ENCODE measurements at places on chromosomes 6 and 20. TPM values are rescaled to one million over a fixed set of nuclear protein-coding genes. Genes with fewer than 3 reads are reported as not detected.

The MUC22 gene
- not detected for total RNA-seq

- DNase-seq: no peak
Measured at GRCh38 chr20:3314391-3314790, 75.4 kb upstream of the SLC4A11 start.

DNA sequence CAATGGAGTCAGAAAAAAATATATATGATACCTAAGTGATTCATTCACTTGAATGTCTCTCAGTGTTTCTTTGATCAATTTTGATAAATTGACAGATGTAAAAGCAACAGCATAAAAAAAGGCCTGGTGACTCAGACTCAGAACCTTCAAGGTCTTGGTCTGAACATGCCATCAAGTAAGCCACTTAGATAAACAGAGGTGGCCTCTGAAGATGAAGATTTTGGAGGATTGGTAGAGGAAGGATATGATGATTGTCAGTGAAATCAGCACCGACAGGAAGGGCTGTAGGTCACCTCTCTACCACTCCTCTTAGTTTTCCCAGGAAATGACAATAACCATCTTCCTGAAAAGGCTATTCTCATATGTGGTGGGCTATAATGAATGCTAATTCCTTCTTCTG is 422.8 kb upstream of the EPHA7 start:
- DNase-seq: no peak

- peak; percentile 71 for DNase-seq
Measured at GRCh38 chr6:151154418-151154817, 85.3 kb upstream of the AKAP12 start.

- DNase-seq: peak; percentile 14
Measured at GRCh38 chr6:34324738-34325444, 67.6 kb downstream of the NUDT3 start.

GRCh38 chr20:35886537-35886936 is 67.8 kb downstream of the SCAND1 start:
- DNase-seq: no peak

DNA sequence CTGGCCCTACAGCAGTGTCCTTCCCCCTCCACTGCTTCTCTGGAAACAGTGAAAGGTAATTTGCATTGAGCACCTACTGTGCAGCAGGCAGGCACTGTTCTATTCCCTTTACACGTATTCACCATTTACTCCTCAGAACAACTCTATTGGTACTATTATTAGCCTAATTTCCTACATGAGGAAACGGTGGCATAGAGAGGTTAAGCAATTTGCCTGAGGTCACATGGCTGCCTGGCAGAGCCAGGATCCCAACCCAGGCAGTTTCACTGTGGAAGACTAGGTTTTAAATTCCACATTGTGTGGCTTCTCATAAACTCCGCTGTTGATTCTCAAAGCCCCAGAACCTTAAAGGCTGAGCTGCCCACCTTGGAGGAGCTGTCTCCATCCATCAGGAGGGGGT is 72.7 kb downstream of the CLIC5 start:
- no peak for DNase-seq

DNA sequence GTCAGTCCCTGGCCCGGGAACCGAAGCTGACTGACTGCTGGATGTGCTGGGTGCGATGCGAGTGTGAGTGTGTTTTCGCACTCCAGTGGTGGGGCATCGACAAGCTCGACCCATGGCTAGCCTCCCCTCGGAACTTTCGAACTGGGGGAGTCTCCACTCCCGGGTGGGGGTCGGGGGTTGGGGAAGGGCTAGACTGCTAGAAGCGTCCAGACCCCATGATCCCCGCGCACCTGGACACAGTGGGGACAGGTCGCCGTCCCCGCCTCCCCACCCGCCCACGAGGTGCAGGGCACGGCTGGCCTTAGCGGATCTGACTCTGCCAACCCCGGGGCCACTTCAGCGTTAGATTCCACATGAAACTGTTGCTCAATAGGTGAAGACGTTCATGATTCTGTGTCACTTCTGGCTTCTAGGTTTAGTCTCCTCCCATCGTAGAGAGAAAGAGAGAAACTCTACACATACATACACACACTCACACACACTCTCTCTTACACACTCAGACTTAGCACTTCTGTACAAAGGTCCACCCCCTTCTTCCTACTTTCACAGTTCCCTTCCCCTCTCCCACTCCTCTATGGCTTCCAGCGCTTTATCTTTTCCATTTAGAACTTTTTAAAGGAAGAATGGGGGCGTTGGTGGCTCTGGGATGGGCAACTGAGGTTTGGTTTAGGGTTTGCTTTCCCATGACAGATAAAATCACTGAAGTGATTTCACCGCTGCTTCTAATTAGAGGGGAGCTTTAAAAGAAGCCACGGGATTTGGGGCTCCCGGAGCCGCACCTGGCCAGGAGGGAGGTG is 5.1 kb upstream of the TFAP2A start:
- DNase-seq: no peak

GRCh38 chr6:156783958-156784357 is 6.8 kb downstream of the ARID1B start:
- no peak for DNase-seq

GRCh38 chr20:47700327-47700726 is 85.0 kb downstream of the SULF2 start:
- no peak for DNase-seq

DNA sequence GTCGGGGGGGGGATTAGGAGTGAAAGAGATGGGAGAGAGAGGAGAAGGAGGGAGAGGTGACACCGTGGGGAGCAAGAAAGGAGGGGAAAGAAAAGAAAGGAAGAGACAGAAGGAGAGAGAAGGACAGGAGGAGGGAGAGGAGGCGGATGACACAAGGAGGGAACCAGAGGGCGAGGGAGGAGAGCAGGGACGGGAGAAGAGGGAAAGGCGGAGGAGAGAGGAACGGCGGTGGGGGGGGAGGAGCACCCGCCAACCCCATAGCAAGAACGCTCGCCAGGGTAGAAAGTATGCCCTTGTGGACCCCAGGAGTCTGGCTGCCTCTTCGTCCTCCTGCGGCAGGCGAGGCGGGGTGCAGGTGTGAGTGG is 4.5 kb upstream of the INSM1 start:
- no peak for DNase-seq

DNA sequence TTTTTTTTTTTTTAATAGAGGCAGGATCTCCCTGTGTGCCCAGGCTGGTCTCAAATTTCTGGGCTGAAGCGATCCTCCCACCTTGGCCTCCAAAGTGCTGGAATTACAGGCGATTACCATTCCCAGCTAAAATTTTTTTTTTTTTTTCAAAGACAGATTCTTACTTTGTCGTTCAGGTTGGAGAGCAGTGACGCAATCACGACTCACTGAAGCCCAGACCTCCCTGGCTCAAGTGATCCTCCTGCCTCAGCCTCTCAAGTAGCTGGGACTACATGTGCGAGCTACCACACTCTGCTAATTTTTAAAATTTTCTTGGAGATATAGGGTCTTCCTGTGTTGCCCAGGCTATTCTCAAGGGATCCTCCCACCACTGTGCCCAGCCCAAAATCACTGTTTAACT is 58.0 kb upstream of the MYO6 start:
- no peak for DNase-seq

GRCh38 chr6:147467428-147467827 is 41.1 kb upstream of the SAMD5 start:
- no peak for DNase-seq

Data from SJCRH30 (cell line).